ENCODE measurements at places on chromosomes 12 and 14. TPM values are rescaled to one million over a fixed set of nuclear protein-coding genes. Genes with fewer than 3 reads are reported as not detected.

TAS2R19 gene
- 6.4 TPM for total RNA-seq

KRT77 gene
- 2.5 TPM for total RNA-seq

SHMT2 gene
- total RNA-seq: 54.0 TPM

STAT6 gene
- 146 TPM for total RNA-seq

CD63 gene
- total RNA-seq: 568 TPM

COPZ1 gene
- 47.6 TPM for total RNA-seq

GALC gene
- 18.7 TPM for total RNA-seq

RPL36AL gene
- 208 TPM for total RNA-seq

GARIN6 gene
- total RNA-seq: not detected

CTSG gene
- 1.5 TPM for total RNA-seq

WDR20 gene
- 24.8 TPM for total RNA-seq

TAS2R13 gene
- total RNA-seq: 7.1 TPM

SEL1L gene
- total RNA-seq: 28.2 TPM

ADAM21 gene
- not detected for total RNA-seq

AQP2 gene
- not detected for total RNA-seq

CYP27B1 gene
- 1.7 TPM for total RNA-seq

LRRIQ1 gene
- total RNA-seq: 0.25 TPM

ITGA7 gene
- total RNA-seq: 23.6 TPM

FCF1 gene
- 11.0 TPM for total RNA-seq

RNFT2 gene
- total RNA-seq: 6.4 TPM

PSMA3 gene
- 73.7 TPM for total RNA-seq

HCAR3 gene
- 0.74 TPM for total RNA-seq

AQP5 gene
- total RNA-seq: not detected

AMDHD1 gene
- 0.49 TPM for total RNA-seq

OTX2 gene
- not detected for total RNA-seq

FGF6 gene
- total RNA-seq: not detected

CCDC63 gene
- not detected for total RNA-seq

SLC22A17 gene
- total RNA-seq: 37.8 TPM

FOXG1 gene
- not detected for total RNA-seq

FGD4 gene
- 38.3 TPM for total RNA-seq

KCNMB4 gene
- total RNA-seq: 2.7 TPM

WSCD2 gene
- 4.2 TPM for total RNA-seq

TEX52 gene
- not detected for total RNA-seq

SYCP3 gene
- not detected for total RNA-seq

PRB2 gene
- not detected for total RNA-seq

IFNG gene
- total RNA-seq: not detected

POMT2 gene
- total RNA-seq: 33.1 TPM

ABCC9 gene
- 24.6 TPM for total RNA-seq

GLS2 gene
- total RNA-seq: 5.2 TPM

KCNA5 gene
- not detected for total RNA-seq

AKT1 gene
- 92.8 TPM for total RNA-seq

KRT3 gene
- not detected for total RNA-seq
